Left renal pelvis (tissue), 4 donors: ENCODE measurements at places on chromosomes 13 and 19.

- no peak for DNase-seq
Observed at GRCh38 chr19:8334458-8335342, 8.4 kb downstream of the KANK3 start.

DNA sequence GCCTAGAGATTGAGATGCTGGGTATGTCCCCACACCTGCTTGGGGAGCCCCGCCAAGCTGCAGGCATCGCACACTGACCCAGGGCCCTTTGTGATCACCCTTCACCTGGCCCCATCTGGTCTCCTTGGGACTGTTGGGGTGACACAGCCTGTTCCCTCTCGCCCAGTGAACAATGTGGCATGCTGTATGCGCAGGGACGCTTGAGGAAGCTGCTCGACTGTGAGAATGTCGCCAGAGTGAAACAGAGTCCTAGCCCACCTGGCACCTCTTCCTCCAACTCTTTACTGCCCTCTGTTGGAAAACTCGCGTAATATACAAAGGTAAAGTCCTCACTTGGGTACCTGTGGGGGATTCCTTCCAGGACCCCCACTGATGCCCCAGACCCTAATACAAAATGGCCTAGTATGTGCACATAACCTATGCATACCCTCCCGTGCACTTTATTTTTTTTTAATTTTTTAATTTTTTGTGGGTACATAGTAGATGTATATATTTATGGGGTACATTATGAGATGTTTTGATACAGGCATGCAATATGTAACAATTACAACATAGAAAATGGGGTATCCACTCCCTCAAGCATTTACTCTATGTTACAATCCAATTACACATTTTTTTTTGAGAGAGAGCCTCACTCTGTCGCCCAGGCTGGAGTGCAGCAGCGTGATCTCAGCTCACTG, 9.0 kb downstream of the BLOC1S3 start:
- no peak for DNase-seq

GRCh38 chr13:108409730-108410129, 140.2 kb downstream of the TNFSF13B start:
- DNase-seq: no peak

DNA sequence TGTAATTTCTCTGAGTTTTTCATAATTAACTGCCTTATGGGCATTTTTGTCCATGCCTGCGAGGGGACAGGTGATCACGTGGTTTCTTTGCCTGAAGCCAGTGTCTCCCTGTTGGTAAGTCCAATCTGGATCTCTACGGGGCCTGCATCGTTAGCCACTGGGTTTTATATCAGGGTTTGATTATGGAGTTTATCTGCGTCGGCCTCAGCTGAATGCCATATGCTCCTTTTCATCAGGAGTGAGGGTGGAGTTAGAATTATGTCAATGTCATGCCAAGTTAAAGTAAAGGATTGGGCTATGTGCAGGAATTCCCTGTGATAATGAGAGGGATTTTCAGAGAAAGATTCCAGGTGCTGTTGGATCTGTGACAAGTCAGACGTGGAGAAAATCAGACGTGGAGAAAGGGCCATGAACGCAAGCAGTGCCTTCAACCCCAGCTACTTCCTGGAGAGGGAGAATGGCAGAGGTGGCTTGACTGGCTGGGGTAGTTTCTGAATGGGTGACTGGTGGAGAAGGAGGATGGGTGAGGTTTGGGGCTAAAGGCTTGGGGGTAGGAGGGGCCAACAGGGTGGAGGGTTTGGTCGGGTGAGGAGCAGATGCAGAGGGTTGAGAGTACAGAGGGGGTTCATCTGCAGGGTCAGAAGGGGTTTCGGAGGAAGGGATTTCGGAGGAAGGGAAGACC, 24.3 kb downstream of the TMEM255B start:
- no peak for DNase-seq

GRCh38 chr13:52779103-52779502, 39.5 kb upstream of the CNMD start:
- no peak for DNase-seq

DNA sequence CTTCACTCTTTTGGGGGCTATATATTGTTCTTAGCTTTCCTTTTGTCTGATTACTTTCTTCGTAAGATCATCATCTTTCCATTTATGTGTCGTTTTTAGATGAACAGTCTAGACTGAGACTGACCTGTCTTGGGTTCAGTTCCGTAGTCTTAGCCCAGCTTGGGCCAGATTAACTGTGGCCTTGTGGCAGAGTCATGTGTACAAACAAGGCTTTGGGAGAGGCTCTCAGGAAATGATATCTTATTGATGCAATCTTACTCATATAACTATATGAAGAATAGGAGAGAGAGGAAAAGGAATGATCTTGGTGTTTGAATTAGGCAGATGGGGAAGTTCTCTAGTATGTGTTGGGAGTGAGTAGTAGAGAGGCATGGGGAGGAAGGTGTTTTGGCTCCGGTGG, 6.8 kb upstream of the ERCC5 start:
- DNase-seq: no peak

DNA sequence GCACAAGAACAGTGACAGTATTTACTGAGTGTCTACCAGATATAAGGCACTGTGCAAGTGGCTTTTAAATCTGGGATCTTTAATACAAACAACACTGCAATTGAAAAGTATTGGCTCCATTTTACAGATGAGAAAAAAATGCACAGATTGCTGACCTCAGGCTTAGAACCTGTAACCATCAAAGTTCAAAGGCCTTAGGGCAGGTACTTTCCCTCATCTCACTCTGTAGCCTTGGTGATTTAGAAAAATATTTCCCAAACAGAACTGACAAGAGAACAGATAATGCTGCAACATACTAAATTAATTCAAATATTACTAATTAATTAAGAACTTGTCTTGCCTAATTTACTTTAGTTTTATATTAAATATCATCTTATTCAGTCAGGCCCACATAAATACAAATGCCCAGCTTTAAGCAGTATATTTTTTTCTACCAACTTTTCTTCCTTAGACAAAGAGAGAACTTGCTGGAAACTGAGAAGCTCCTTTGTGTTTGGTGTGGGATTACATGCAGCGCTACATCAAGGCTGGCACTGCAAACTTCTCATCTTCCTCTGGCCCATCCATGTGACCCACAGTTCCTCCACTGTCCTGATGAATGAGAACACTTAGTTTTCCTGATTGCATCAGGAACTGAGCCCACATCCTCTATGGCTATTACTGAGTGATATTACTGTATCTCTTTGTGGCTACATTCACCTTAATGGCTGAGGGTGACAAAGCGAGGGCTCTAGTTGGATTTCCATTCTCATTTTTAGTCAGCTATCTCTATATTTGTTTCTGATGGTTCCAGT, 302.1 kb downstream of the ENOX1 start:
- no peak for DNase-seq

DNA sequence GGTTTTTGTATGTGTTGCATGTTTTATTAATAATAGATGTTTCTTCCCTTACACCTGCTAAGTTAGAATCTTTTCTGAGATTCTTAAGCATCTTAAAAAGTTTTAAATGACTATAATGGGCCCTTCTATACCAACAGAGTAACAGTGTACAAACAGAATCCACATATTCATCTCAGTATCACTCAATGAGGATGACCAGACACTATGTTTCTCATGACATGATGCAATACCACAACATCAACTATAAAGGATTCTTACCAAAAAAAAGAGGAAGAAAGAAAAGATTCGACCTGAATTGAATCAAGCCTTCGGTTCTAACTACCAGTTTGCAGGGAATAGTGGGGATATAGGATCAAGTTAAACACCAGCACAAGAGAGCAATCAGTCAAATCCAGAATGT, 56.5 kb downstream of the INTS6 start:
- no peak for DNase-seq

DNA sequence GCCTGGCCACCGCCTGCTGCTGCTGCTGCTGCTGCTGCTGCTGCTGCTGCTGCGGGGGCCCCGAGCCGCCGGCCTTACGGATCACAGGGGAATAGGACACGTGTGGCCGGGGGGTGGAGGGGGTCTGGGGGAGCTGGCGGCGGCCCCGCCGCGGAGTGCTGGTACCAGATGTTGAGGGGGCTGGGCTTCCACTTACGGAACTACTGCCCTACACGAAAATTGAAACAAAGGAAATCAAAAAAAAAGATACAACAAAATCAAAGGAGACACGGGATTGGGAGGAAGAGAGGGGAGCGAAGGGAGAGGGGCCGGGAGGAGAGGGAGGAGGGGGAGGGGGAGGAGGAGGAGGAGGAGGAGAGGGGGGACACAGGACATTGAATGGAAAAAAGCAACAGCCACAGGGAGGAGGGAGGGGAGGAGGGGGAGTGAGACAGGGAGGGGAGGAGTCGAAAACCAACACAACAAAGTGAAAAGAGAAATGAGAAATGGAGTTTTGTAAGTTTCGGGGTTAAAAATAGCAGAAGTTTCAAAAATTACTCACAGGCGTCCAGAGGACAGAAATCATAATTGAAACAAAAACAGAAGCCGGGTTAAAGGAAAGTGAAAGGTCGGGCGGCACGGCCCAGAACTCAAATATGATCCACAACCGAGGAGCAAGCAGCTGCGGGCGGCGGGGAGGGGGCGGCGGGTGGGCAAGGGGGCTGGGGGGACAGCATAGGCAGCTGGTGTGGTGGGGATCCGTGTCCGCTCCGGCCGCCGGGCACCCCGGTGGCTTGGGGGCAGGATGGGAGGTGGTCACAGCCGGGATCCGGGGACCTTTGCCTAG, 57.8 kb downstream of the IER2 start:
- DNase-seq: peak; percentile 85

DNA sequence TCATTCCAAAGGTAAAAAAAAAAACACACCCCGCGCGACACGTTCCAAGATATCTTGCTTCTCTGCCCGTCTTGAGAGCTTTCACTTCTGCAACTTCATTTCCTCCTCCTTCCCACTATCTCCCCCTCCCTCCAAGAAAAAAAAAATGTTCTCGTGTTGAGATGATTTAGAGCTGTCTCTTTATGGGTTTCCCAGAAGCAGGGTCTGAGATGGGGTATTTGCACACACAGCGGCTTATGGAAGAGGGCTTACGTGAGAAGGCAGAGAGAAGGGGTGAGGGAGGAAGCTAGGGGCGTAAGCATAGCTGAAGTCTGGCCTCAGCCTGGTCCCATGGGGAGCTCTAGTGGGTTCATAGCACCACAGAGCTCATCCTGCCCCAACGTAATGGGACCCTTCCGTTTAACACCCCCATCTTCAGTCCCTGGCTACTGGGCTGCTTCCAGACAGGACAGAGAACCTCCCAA, 31.3 kb upstream of the USE1 start:
- DNase-seq: no peak

- DNase-seq: no peak
Observed at GRCh38 chr13:82713687-82714405, 1168.4 kb downstream of the SLITRK1 start.

DNA sequence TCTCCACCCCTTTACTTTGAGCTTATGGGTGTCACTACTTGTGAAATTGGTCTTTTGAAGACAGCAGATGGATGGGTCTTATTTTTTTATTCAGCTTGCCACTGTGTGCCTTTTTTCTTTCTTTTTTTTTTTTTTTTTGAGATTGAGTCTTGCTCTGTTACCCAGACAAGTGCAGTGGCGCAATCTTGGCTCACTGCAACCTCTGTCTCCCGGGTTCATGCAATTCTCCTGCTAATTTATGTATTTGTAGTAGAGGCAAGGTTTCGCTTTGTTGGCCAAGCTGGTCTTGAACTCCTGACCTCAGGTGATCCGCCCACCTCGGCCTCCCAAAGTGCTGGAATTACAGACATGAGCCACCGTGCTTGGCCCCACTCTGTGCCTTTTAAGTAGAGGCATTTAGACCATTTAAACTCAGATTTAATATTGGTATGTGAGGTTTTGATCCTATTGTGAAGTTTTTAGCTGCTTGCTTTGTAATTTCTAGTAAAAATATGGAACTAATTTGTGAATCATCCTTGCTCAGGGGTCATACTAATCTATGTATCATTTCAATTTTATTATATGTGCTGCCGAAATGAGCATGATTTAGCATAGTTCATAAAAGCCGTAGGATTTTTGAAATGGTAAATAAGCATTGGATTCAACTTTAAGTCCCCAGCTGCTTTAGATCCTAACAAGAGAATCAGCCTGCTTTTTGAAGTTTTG, 584.5 kb downstream of the SLITRK1 start:
- no peak for DNase-seq

GRCh38 chr13:75869981-75870380, 233.9 kb downstream of the LMO7 start:
- DNase-seq: no peak

GRCh38 chr19:45164577-45165335, 4.0 kb upstream of the NKPD1 start:
- DNase-seq: no peak

GRCh38 chr13:47983070-47983469, 18.0 kb downstream of the SUCLA2 start:
- DNase-seq: no peak

DNA sequence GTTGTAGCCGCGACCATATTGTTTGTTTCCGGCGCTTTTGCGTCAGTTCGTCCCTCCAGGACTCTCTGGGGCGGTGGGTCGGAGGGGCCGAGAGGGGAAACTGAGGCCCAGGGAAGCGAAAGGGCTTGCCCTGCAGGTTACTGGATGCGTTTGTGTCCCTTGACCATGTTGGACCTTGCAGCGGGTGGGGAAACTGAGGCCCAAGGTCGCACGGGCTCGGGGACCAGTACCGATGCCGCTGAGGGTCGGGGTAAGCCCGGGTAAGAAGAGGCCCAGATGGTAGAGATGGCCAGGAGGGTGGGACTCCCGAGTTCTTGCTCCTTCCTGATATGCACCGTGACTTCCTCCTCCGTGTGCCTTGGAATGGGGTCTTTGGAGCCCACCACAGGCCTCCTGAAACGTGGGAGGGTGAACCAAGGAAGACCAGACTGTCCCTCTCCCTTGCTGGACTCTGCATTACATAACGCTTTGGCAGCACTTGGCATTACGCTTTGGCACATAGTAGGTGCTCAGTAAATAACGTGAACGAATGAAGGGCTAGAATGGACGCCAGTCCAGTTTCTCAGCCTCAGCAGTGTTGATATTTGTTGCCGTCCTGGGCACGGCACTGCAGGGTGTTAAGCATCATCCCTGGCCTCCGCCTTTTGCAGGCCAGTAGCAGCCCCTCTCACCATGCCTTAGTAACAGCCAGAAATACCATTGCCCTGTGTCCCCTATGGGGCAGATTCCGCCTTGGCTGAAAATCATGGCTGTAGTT, 743 bp downstream of the CHAF1A start:
- no peak for DNase-seq

GRCh38 chr13:24887759-24888158, 123.8 kb downstream of the RNF17 start:
- no peak for DNase-seq

DNA sequence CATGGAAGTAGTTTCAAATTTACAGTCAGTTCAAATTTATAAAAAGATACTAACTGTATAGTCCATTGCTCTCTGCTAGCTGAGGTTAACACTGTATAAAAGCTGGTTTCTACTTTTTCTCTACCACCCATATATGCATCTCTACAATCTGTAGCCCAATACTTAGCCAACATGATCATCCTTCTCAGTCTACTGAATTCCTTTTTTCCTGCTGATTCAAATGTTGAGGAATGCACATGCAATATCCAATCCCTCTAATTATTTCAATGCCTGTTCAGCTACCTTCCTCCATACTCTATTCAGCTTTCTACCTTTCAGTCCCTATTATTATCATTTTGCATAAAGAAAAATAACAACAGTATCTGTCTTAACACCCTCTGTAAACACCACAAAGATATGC, 15.6 kb downstream of the KPNA3 start:
- DNase-seq: no peak

GRCh38 chr19:10518444-10519361, 1.5 kb upstream of the S1PR5 start:
- DNase-seq: no peak
